ENCODE measurements at places on chromosomes 5 and 9.
A peak's percentile ranks its signal among the peaks of the same experiment; 100 is the strongest.

DNA sequence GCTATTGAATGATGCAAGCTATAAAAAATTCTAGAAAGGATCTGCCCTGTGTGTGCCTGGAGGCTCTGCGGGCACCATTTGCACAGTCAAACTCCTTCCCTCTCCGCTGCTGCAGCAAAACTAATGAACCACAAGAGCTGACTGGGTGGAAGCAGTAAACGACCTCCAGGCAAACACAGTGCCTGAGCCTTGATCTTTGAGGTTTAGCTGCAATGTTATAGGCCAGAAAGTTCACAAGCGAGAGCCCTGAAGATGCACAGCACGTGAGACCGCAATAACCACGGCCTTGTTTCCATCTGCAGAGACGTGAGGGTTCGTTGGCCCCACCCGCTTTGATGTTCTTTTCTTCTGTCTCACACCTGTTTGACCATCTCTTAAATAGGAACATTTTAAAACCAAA, 69.2 kb upstream of the S1PR3 start:
- no peaks in the 10 kb centered on the region for H3K4me1 ChIP-seq
- no peaks in the 10 kb centered on the region for H3K36me3 ChIP-seq
- no peak overlapping the region for H3K4me3 ChIP-seq
- H3K27ac ChIP-seq, result no peak overlapping the region

DNA sequence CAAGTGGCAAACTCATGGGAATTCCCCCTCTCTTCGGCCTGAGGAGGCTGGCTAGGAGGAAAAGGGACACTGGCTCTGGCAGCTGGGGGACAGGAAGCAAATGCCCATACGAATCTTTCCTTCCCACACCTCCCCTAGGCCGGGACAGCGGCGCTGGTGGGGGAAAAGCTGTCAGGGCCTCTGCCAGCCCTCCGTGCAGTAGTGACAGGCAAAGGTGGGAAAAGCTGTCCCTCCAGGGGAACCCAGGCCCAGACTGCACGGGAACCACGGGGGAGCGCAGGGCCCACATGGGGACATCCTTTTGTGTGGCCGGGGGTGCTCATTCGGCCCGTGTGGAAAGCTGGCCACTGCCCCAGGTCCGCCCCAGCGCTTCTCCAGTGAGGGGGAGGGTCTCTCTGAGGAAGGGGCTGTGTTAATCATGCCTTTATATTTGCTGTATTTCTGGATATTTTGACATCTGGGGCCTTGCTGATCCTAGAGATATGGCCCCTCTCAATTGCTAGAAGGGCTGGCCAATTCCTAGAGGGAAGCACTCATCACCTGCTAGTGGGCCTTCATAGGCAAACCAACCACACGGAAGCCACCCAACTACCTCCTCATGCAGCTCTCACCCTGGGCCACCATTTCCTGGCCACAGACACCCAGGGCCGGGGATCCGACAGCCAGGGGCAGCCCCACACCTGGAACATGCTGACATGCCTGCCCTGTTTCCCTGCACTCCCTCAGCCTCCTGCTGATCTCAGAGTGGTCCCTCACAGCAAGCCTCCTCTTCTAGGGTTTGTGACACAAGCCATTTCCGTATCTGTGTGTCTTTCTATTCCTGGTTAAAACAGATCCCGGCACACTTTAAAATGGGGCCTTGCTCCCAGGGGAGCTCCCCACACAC, 138.8 kb downstream of the ROR2 start:
- peak; percentile 43 for DNase-seq
- no peak overlapping the region for H3K4me3 ChIP-seq
- peaks cover 45% of the 10 kb centered on the region for H3K36me3 ChIP-seq
- no peaks in the 10 kb centered on the region for H3K27me3 ChIP-seq
- H3K4me1 ChIP-seq, result peaks cover 19% of the 10 kb centered on the region

DNA sequence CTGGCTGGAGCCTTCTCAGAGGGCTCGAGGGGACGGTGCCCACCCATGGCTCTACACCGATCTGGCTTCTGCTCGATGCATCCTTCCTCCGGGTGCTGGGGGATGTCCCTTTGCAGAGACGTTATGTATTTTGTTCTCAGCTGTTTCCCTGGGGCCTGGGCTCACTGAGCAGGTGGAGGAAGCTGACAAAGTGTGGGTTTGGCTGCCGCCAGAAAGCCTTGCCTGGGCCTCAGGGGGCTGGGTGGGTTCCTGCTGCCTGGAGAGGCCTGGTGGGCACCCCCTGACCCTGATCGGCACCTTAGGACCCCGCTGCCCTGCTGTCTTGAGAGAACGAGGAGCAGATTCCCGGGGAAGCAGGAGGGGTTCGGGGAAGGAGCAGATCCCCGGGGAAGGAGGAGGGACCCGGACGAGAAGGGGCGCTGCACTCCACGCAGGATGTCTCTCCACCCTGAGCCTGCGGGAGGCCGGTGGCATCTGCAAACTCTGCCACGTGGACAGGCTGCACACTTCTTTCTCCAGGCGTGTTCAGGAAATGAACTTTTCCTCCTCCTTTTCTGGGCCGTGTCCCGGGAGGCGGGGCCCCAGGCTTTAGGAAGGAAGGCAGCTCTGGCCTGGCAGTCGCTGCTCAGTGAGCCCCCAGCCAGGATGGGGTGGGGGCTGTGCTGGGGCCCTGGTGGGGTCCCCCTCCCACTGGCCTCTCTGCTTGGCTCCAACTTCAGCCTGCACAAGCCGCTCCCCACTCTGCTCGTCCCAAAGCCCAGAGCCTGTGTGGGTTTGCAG, 148.9 kb downstream of the RXRA start:
- H3K36me3 ChIP-seq, result no peaks in the 10 kb centered on the region
- no peak overlapping the region for H3K4me3 ChIP-seq
- H3K27me3 ChIP-seq, result no peaks in the 10 kb centered on the region
- no peak for DNase-seq

DNA sequence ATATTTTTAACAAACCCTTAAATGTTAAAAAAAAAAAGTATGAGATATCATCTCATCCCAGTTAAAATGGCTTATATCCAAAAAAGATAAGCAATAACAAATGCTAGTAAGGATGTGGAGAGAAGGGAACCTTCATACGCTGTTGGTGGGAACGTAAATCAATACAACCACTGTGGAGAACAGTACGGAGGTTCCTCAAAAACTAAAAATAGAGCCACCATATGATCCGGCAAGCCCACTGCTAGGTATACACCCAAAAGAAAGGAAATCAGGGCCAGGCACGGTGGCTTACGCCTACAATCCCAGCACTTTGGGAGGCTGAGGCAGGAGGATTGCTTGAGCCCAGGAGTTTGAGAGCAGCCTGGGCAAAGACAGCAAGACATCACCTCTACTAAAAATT, 3.0 kb downstream of the MTMR12 start:
- H3K27ac ChIP-seq, result no peak overlapping the region
- H3K27me3 ChIP-seq, result no peaks in the 10 kb centered on the region
- peaks cover 4% of the 10 kb centered on the region for H3K36me3 ChIP-seq
- DNase-seq, result no peak
- no peaks in the 10 kb centered on the region for H3K4me1 ChIP-seq

DNA sequence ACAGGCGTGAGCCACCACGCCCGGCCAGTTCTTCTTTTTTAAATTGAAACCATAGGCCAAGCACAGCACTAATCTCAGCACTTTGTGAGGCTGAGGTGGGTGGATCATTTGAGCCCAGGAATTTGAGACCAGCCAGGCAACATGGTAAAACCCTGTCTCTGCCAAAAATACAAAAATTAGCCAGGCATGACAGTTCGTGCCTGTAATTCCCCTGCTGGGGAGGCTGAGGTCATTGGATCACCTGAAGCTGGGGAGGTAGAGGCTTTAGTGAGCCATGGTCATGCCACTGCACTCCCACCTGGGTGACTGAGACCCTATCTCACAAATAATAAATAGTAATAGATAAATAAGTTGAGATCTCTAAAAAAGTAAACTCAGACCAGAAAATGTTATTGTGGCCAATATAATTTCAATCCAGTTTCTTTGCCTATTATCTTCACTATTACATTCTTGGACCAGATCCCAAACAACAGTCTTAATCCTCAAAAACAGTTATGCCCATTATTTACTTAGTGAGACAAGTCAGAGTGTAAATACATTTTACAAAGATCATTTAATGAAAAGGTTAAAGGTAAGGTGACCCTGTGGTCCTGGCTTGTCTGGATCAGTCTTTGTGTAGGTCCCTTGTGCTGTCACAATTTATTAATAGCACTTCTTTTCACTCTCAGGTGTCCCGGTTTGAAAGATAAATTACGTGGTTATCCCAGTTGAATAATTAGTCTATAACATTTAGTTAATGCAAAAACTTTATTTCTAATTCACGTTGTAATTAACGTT, 53.6 kb downstream of the RAB24 start:
- peaks cover 93% of the 10 kb centered on the region for H3K36me3 ChIP-seq
- H3K4me3 ChIP-seq, result no peak overlapping the region
- no peak overlapping the region for H3K27ac ChIP-seq
